HS-27A (cell line): ENCODE measurements at places on chromosomes 3 and 15.

DNA sequence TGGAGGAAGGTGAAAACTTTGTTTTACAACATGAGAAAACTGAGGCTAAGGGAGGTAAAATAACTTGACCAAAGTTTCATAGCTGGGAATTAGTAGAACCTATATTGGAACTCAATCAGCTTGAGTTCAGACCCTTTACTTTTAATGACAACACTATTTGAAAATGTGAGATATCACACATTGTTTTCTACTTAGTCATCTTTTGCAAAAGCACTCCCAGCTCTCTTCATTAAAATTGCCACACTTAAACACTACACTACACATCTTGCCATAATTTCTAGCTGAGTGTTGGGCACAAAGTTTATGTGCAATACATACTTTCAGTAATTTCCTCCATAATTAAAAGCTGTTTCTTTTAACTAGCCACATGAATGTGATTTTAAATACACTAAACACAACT lies 230.4 kb upstream of the DCBLD2 start:
- DNase-seq = no peak

GRCh38 chr3:81743096-81744025 lies 18.1 kb downstream of the GBE1 start:
- peak; percentile 97 for DNase-seq

DNA sequence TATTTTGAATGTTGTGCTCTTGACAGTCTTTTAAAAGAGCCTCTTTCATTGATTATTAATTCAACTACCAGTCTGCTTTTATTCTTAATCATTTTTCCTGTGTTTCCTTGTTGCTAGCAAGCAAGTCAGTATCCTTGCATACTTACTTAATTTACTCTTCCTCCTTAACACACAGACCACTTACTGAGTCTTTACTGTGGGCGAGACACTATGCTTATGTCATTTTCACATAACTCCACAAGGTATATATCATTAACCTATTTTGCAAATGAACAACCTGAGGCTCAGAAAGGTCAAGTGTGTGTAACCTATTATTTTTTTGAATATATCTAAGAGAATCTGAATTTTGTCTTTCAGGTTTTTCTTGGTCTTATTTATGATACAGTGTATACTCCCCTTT lies 130.9 kb downstream of the WDR76 start:
- no peak for DNase-seq

GRCh38 chr3:113607219-113607596 lies 74.9 kb downstream of the SIDT1 start:
- no peak for DNase-seq

DNA sequence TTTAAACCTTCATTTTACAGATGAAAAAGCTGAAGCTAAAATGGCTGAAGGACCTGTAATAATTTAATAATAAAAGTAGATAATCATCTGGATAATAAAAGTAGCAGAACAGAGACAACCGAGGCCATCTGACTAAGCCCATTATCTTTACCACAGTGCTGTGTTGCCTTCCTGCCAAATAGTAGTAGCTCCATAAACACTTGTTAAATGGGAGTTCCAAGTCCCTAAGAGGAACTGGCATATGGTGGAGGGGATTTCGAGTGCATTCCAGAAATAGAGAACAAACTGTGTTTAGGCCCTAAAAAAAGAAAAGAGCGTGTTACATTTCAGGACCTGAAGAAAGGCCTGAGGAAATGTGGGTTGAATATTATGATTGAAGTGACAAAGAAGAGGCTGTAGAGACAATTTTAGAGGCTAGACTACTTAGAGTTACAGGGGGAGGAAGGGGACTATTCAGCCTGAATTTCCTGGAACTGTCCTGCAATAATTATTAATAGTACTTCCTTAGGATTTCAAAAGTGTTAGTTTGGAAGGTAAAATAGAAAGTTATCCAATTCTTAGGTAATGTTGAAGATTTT lies 424.3 kb downstream of the ROBO2 start:
- no peak for DNase-seq

DNA sequence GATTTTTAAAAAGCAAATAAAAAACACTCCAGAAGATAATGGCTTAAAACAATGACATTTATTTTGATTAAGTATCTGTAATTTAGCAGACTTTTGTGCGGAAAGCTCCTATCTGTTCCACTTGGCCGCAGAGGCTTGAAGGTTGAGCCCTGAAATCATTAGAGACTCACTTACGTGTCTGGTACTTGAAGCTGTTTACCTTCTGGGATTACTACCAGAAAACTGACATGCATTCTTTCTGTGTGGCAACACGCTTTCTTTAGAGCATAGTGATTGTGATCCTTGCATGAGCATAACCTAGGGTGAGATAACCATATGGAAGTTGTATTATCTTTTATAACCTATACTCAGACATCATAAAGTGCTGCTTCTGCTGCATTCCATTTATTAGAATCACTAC lies 298.5 kb downstream of the SI start:
- no peak for DNase-seq

DNA sequence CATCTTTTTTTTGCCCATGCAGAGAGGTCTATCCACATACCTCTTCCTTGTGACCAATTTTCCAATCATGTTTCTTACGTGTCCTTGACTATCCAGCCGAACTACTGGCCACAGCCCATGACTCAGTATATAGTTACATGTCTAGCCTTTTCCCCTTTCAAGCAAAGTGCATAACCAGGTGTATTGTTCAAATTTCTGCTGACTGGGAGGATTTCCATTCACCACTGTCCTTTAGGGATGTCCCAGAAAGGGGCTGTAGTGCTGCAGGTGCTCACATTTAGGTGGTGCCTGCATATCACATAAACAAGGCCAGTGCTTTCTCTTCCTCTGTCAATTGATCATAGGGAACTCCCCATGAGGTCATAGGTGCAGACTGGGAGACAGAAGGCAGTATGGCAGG lies 69.4 kb upstream of the ALDH1A3 start:
- no peak for DNase-seq

GRCh38 chr3:58560771-58561311 lies 16.4 kb downstream of the FAM107A start:
- peak; percentile 94 for DNase-seq

- no peak for DNase-seq
These were observed 407.3 kb upstream of the ONECUT1 start for GRCh38 chr15:53197426-53197839.
